ENCODE measurements at places on chromosomes 5 and 9.

DNA sequence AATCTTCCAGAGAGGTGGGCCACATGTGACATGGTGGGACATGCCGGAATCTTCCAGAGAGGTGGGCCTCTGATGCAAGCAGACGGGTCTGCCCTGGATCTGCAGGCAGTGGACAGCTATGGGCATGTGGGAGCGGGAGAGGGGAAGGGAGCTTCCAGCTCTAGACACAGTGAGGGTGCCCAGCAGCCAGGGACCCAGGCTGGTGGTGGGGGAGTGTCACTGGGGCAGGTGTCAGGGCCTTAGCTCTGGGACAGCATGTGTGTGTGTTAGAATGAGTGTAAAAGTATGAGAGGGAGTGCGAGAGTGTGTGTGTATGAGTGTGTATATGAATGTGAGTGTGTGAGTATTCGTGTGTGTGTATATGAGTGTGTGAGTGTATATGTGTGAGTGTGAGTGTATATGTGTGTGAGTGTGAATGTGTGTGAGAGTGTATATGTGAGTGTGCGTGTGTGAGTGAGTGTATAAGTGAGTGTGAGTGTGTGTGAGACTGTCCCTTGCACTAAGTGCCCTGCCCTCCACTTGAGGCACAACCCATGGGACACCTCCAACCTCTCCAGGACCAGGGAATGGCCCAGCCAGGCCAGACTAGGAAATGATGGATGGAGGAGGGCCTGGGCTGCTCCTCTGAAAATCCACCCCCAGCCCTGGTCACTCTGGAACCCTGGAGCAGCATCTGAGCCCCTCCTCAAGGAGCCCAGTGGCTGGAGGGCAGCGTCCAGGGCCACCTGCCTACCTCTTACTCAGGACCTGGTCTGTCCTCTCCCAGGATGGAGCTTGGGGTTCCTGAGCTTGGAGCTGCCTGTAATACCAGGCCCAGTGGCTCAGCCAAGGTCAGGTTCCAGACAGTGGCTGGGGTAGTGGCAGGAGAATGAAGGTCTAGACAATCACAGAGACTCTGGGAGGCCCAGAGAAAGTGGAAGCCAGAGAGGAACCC is 122.2 kb downstream of the C9orf50 start:
- no peak for DNase-seq

GRCh38 chr9:9536523-9536922 is 1076.3 kb downstream of the PTPRD start:
- no peak for DNase-seq

GRCh38 chr9:89466451-89467277 is 31.2 kb downstream of the SEMA4D start:
- no peak for DNase-seq

- DNase-seq: no peak
Measured at GRCh38 chr5:104965006-104965405, 1402.4 kb upstream of the NUDT12 start.

GRCh38 chr9:19947996-19948395 is 159.2 kb upstream of the SLC24A2 start:
- DNase-seq: no peak

DNA sequence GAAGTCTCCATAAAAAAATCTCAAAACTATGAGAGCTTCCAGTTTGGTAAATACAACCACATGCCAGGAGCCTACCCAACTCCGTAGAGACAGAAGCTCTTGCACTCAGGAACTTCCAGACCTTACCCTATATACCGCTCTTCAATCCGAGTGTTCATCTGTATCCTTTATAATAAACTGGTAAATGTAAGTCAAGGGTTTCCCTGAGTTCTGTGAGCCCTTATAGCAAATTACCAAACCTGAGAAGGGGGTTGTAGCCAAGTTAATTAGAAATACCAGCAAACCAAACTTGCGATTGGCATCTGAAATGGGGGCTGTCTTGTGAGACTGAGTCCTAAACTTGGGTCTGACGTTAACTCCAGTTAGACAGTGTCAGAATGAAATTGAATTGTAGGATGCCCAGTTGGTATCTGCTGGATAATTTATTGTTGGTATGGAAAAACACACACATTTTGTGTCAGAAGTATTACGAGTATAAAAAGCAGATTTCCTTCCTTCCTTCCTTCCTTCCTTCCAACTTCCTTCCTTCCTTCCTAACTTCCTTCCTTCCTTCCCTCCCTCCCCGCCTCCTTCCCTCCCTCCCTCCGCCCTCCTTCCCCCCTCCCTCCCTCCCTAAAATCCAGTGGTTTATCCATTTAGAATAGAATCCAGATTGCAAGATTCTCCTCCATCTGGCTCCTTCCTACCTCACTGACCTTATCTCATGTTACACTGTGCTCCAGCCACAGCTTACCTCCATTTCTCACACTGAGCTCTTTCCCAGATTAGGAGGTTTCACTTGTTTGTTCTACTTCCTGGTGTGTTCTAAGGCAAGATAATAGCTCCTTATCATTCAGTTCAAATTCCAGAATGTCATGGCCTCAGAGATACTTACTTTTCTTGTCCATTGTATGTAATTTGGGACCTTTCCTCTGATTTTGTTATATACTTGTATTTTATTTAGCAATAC is 196.7 kb downstream of the WDR70 start:
- no peak for DNase-seq

DNA sequence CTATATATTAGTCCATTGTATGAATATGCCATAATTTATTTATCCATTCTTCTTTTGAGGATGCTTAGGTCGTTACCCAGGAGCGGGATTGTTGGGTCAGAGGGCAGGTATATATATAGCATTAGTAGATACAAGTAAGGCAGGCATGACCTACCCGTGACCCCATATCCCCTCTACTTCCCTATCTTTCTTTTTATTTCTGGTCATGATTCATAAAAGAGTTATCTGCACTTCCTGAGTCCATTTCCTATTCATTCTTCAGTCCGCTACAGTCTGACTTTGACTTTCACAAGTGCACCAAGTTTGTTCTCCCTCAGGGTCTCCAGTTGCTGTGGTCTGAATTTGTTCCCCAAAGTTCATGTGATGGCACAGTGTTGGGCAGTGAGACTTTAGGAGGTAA is 6.9 kb downstream of the RHOBTB3 start:
- no peak for DNase-seq

DNA sequence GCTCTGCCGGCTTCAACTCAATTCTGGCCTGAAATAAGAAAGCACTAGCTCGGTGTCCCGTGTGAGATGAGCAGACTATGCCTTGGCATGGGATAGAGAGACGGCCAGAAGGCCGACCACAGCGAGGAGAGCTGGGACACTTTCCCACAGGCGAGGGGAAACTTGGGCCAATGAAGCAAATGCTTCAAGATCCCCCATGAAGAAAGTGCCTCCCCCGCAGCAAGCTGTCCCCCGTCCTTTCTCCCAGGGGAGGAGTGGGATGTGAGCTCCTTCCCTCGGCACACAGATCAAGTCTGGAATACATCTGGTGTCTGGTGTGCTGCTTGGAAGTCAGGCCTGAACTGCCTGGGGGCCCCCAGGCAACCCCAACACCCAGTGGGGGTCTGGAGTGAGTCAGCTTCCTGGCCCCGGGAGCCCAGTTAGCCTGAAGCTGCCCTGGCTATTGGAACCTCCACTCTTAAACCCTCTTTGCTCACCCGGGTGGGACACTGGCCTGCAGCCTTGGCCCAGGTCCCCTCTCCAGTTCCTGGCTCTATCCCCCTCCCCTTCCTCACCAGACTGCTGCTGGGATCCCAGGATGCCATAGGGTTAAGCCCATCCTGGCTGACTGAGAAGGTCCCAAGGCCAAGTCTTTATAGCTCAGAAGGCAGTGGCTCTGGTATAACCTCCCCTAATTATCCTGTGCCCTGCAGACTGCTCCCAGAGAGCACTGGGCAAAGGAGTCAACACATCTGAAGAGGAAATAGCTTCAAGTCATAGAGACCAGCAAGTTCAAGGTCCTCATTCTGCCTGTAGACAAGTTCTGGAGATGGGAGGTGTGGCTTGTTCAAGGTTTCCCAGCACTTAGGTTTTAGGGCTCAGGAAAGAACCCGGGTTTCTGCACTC is 205.3 kb downstream of the TTLL11 start:
- no peak for DNase-seq

GRCh38 chr5:89769975-89770374 is 639.6 kb downstream of the CETN3 start:
- DNase-seq: no peak

DNA sequence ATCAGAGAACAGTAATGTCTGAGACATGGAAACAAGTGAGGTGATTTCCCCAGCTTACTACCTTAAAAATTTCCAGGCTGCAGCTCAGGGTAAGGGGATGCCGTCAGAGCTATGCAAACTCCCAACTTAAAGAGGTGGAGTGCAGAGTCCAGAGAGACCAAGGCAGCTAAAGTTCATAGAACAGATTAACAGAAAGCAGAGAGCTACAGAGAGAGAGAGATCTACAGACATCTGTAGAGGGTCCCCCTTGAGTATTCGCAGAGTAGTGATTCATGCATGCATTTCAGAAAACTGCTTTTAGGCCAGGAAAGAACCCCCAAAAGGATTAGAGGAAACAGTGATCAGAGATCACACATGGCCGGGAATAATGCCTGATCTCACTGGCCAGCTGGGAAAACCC is 306.2 kb upstream of the PUM3 start:
- no peak for DNase-seq

GRCh38 chr9:75085640-75086039 is 2.3 kb downstream of the NMRK1 start:
- DNase-seq: no peak

DNA sequence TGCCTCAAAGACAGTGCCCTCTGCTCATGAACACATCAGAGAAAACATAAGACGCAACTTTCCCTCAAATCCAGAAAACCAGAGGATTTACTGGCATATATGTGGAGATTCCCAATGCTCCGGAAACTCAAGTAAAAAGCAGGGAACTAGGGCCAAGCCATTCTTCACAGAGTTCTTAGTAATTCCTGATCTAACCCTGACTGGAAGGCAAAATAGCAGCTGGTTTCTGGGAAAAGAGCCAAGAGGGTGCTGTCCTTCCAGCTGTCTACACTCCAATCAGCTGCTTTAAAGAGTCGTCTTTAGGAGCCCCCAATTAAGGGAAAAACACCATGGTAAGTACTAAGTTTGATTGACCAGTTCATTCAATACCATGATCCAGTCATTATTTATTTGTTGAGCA is 49.6 kb downstream of the GNA14 start:
- no peak for DNase-seq

DNA sequence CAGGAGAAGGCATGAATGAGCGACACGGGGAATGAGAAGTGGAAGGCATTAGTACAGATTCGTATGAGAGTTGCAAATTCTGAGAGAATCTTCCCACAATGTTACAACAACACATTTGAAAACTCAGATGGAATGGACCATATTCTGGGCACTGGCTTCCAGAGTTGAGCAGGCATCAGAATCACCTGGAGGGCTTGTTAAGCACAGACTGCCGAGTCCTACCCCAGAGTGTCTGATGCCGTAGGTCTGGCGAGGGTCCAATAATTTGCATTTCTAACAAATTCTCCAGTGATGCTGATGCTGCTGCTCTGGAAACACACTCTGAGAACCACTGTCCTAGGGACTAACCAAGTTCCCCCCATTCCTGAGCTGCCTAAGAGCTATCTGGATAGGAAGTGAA is 2.9 kb upstream of the TLX3 start:
- no peak for DNase-seq

GRCh38 chr5:36040651-36041536 is 25.8 kb downstream of the UGT3A2 start:
- DNase-seq: no peak

GRCh38 chr5:31186672-31187267 is 6.7 kb upstream of the CDH6 start:
- no peak for DNase-seq

- peak; percentile 88 for DNase-seq
Measured at GRCh38 chr5:95646569-95647431, at the start of gene RFESD. RFESD (plus strand) TSS chr5:95646777; CDS start chr5:95652272, 5,495 bp downstream.

- no peak for DNase-seq
Measured at GRCh38 chr9:70389621-70390266, 24.7 kb downstream of the KLF9 start.

GRCh38 chr5:96995419-96995818 is 59.5 kb downstream of the LNPEP start:
- no peak for DNase-seq

GRCh38 chr9:128138001-128138400 is 10.5 kb upstream of the PTGES2 start:
- no peak for DNase-seq

DNA sequence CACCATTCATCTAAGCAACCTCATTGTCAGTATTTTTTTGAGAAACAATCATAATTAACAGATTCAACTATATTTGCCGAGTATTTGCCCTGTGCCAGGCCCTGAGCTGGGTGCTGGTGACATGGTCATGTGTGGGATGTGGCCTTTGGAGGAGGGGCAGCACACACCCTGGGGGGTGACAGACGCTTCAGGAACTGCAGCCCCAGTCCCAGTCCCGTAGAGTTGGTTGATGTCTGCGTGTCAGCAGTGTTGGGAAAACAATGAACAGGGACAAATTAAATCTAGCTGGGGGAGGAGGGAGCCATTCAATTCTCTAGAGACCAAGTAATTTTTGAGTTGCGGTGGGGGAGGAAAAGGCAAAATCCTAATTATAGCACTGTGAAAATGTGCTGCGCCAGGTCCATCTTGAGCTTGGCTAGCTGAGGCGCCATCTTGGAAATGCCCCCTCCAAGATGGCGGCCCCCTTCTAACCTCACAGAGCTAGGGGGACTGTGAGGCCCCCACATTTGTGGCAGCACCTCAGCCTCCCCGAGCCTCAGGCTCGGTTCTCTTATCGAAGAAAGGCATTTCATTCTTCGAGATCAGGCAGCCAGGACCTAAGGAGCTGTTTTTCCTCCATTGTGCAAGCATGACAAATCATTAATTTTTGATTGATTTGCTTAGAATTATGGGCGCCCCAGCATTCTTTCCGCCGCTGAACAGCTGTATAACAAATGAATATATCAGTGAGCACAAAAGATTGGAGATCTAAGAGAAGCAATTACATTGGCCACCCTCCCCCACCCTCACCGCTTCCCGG is 87.8 kb downstream of the ZNF618 start:
- no peak for DNase-seq

GRCh38 chr5:171906703-171907590 is 99.5 kb downstream of the FBXW11 start:
- DNase-seq: no peak

- no peak for DNase-seq
Measured at GRCh38 chr9:90064248-90064647, 459.4 kb downstream of the GADD45G start.

DNA sequence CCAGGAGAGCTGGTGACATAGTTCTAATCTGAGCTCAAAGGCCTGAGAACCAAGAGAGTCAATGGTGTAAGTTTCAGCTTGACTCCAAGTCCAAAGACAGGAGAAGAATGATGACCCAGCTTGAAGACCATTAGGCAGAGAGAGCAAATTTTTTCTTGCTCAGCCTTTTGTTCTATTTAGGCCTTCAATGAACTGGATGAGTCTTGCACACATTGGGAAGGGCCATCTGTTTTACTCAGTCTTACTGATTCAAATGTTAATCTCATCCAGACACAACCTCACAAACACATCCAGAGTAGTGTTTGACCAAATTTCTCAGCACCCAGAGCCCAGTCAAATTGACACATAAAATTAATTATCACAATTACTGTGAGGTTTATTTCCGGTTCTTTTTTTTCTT is 7.1 kb upstream of the BTF3 start:
- no peak for DNase-seq

- DNase-seq: no peak
Measured at GRCh38 chr9:114389612-114390368, 2.0 kb upstream of the AKNA start.

GRCh38 chr5:96572864-96573512 is 89.2 kb upstream of the CAST start:
- DNase-seq: no peak

GRCh38 chr9:76610011-76610352 is 151.0 kb downstream of the GCNT1 start:
- DNase-seq: no peak

Data from activated CD4-positive, alpha-beta T cell treated with anti-CD3 and anti-CD28 coated beads for 1 hour (primary cell).